ENCODE measurements at places on chromosomes 3 and 15.

GRCh38 chr3:4818986-4819693, 160.1 kb upstream of the BHLHE40 start:
- no peak for DNase-seq

DNA sequence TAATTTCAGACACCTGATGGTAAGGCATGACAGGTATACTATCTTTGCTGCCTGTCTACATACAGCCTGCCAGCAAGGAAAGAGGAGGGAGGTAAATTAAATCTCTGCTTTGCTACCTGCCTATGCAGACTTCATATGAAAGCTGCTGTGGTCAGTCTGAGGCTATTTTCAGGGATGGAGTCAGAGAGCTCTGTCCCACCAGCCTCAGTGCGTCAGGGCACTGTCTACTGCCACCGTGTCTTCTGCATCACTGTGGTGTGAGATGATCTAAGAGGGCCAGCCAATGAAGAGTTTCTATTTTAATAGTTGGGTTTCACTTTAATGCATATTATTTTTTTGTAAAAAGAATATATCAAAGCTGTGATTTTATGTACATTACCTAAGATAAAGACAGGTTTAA, 125.6 kb downstream of the CADPS start:
- no peak for DNase-seq

DNA sequence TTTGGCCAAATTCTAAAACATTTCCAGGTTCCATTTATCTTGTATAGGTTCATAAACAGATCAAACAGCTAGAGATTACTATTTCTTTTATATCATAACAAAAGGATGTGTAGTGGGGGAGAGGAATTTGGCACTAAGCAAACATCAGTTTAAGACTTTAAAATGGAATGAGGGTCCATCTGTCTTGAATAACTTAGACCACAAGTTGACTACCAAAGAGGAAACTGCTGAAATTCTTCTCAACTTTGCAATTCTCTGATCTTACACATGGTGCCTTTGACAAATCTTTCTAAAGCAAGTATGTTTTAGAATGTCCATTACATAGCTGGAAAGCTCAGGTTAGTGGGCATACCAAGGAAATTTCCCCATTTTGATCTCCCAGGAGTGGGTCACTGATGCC, 140.5 kb upstream of the ADAMTS9 start:
- DNase-seq: no peak

GRCh38 chr3:141939759-141940158, 63.3 kb downstream of the ATP1B3 start:
- no peak for DNase-seq

GRCh38 chr15:87572381-87572910, 684.1 kb downstream of the NTRK3 start:
- no peak for DNase-seq

DNA sequence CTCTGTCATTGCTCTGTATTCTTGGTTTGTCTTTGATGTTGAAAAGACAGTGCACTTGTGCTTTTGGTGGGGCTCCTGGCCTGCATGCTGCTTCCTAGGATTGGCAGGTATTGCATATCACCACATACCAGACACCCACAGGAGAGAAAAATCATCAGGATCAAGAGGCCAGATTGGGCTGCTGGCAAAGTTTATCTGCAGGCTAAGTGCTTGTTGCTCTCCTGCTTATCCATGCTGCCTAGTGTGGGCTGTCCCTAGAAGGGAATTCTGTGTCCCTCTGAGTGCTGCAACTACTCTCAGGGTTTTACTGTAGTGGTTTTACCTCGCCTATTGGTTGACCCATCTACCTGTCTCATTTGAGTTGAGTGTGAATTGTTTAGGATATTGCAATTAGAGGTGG, 833 bp upstream of the SLC22A13 start:
- DNase-seq: no peak

DNA sequence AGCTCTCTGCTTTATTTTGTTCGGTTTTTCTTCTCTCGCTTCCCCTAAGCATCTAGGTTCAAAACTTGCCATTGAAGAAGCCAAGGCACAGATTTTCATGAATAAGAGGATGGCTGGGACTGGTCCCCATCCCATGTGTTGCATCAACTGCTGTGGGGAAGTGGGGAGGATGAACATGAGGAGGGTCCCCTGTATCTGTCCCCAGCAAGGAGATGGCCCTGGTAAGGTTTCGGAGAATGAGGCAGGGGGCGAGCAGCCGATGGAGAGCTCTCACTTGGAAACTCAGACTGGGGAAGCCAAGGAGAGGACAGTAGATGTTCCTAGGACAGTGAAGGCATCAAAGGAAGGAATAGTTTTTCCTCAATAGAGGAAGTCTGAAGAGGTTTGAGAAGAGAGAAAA, 142.0 kb upstream of the ATP2B2 start:
- DNase-seq: no peak

DNA sequence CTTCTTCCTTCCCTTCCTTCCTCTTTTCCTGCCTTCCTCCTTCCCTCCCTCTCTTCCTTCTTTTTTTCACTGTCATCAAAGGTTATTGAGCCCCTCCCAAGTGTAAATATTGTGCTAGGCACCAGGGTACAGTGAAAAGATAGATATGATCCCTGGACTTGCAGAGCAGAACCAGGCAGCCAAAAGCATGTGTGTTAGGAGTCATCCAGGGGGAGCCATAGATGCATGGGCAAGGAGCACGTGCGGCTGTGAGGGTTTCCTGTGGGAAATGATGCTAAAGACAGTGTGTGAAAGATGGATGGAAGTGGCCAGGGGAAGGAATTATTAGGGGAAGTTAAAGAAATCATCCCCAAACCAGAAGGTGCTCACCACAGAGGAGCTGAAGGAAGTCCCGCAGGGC, 65.2 kb downstream of the NR2F2 start:
- no peak for DNase-seq

- no peak for DNase-seq
These were observed 13.5 kb downstream of the CCPG1 start for GRCh38 chr15:55394694-55395093.

GRCh38 chr3:110955301-110955880, 116.2 kb upstream of the NECTIN3 start:
- DNase-seq: no peak

GRCh38 chr3:40240921-40241320, 68.6 kb upstream of the EIF1B start:
- no peak for DNase-seq

DNA sequence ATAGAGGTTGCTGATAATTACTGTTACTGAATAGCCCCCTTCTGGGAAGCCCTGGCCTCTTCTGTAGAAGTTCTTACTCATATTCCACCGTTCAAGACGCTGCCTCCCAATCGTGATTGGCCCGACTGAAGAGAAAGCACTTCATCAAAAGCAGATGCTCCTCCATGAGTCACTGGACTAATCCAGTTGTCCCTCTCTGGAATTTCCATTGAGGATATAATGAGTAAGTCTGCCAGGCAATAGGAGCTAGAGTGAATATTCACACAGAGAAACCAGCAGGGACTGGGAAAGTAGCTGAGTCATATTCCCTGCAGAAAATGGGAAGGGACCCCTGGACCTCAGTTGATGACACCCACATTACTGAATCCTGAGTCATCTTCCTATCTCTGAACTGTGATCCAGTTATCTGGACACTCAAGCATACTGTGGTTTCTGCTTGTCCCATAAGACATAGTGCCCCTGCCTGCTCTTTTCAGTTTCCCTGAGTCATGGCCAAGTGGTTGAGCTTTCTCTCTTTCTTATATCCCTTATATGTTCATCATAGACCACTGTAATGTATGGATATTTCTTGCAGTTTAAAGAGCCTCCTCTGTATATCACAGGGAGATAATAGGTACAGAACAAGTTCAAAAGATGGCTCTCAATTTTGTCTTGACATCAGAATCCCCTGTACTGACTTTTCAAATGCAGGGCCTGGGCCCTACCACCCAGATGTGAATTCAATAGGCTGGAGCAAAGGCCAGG, 151.2 kb upstream of the CDIN1 start:
- DNase-seq: no peak

GRCh38 chr3:88574146-88574545, 424.4 kb downstream of the C3orf38 start:
- no peak for DNase-seq

DNA sequence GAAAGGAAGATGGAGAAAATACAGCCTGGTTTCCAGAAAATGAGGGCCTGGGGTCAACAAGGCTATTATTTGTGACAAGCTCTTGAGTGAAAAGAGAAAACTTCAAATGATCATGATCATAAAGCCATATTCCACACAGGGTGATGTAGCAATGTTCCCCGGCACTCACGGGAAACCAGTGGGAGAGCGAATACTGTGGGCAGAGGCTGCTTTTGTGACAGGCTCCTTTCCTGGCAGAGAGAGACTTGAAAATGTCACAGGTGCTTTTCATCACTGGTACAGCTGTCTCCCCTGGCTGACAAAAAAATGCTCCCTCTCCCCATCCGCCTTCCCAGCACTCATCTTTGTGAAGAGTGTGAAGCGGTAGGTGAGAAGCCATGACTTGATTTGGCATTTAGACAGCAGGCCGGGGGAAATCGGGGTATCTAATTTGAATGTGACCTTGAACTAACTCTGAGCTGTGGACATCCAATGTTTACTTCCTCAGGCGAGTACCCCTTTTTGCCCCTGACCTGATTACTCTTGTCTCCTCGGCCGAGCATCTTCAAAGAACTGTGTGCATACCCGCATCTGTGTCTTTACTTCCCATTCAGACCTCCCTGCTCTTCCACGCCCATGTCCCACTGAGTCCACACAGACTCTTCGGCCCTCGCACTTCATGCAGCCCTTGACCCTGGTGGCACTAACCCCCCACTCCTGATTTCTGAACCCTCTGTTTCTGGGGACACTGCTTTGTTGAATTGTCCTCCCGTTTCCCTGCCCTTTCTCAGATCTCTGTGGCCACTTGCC, 23.2 kb downstream of the CA12 start:
- no peak for DNase-seq

DNA sequence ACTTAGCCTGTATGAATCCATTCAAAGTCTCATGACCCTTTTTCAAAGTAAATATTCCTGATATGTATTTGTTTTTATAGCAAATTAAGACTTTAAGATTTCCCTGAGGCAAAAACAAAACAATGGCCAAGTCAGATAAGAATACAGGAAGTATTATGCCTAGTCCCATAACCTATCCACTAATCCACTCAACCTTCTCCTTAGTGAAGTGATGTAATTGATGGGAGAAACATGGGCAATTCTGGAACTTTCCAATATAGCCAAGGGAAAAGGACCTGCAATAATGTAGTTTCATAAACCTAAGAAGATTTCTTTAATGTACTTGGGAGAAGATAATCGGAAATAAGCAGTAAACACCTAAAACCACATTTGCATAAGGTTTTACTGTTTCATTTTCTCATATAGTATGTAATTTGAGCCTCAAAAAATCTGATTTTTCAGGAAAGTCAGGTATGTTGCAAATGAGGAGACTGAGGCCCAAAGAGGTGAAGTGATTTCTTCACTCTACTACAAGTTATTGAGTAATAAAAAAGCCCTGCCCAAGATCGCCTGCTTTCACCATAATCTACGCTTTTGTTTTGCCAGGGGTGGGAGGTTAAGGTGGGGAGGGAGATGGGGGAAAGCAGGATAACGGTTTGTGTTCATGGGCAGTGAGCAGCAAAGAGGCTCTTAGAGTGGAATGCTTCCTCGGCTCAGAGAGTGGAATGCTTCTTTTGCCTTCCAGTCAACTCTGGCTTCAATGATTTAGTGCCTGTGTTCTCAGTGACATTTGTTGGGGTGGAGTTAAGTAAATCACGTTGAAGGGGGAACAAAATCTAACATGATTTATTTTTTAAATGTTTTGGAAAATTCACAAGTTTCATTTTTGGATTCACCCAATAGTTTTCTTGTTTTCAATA, 95.0 kb upstream of the FNDC3B start:
- DNase-seq: no peak

DNA sequence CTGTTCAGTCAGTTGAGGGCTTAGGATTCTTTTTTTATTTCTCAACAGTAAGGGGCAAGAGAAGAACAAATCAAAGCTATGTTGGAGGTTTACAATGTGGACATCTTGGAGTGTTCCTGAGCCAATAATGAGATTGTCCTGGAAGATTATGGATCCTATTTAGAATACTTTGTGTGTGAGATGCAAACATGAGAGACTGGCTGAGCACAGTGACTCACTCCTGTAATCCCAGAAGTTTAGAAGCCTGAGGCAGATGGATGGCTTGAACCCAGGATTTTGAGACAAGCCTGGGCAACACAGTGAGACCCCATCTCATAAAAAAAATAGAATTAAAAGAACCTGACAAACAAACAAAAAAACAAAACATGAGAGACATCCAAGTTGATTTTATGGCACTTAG, 351.6 kb downstream of the GAP43 start:
- no peak for DNase-seq

DNA sequence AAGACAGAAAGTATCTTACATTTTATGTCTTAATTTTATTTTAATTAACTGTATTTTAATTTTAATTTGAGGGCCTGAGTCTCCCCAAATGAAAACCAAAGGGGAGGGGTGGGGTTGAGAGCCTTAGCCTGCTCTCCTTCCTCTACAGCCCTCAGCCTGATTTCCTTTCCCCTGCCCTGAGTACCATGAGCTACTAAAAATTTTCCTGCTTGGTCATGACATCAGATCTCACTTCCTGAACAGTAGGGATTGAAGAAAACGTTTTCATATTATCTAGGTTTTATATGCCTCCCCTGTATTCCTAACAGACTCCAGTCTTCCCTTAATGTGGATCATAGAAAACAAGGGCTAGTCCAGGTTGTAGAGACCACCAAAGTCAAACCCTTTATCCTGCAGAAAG, 133.9 kb downstream of the MYLK start:
- no peak for DNase-seq

- DNase-seq: no peak
These were observed 15.4 kb downstream of the GALK2 start for GRCh38 chr15:49185473-49185872.

GRCh38 chr3:134630506-134630905, 20.3 kb downstream of the KY start:
- no peak for DNase-seq

GRCh38 chr3:171348121-171348520, 112.1 kb downstream of the TNIK start:
- no peak for DNase-seq

DNA sequence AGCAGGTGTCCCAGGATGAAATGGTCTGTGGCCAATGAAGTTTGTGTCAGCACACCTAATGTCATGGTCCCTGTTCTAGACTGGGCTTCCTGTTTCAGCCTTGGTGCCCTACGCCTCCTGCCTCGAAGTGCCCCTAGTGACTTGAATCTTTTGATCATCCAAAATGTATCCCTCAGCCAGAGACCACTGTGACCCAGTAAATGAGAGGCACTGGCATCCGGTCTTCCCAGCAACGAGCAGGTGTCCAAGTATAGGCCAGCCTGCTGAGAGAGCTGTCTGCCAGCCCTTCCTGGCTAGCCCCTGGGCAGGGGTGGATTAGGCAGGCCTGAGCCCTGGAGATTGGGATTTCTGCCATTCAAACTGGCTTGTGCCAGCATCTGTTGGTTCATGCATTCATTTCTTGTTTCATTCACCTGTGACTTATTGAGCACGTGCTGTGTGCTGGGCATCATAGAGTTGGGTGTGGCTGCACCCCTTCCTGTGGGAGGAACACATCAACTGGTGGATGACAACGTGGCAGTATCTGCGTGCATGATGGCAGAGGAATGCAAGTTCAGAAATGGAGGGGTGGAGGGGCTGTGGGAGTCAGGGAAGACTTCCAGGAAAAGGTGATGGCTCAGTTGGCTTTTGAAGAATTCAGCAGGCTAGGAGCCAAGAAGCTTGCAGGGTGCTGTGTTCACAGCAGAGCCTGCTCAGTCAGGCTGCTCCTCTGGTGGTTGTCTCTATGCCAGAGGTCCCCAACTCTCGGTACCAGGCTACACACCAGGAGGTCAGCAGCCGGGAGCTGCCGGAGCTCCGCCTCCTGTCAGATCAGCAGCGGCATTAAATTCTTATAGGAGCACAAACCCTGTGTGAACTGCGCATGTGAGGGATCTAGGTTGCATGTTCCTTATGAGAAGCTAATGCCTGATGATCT, 21.6 kb downstream of the ESYT3 start:
- no peak for DNase-seq
